ENCODE measurements at places on chromosomes 7 and 10.

DNA sequence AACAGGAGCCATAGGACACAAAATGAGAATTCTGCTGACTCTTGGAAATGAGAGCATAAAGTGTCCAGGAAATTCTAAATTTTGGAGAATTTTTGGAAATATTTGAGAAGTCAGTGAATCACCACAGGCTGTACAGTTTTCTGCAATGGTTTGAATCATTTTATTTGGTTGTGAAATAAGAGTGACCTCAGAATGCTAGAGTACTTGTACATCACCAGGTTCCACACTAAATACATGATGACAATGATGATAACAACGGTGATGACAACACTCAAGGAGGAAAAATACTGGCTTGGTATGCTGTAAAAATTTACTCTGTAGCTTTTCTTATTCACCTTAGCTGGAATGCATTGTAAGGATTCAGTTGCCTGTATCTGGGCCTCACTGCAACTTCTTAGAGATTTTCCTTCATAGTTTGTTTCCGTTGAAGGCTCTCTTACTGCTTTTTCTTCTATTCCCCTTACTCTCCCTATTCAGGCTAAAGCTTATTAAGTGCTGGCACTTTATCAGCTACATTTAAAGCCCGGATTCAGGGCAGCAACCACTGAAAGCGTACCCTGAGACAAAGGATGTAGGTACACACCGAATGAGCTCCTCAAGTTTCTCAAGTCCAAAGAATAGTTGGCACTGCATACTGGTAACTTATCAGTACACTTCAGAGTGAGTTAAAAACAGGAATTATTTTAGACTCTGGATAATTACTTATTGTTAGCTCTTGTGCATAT lies 30.2 kb upstream of the NME8 start:
- no peak for DNase-seq

DNA sequence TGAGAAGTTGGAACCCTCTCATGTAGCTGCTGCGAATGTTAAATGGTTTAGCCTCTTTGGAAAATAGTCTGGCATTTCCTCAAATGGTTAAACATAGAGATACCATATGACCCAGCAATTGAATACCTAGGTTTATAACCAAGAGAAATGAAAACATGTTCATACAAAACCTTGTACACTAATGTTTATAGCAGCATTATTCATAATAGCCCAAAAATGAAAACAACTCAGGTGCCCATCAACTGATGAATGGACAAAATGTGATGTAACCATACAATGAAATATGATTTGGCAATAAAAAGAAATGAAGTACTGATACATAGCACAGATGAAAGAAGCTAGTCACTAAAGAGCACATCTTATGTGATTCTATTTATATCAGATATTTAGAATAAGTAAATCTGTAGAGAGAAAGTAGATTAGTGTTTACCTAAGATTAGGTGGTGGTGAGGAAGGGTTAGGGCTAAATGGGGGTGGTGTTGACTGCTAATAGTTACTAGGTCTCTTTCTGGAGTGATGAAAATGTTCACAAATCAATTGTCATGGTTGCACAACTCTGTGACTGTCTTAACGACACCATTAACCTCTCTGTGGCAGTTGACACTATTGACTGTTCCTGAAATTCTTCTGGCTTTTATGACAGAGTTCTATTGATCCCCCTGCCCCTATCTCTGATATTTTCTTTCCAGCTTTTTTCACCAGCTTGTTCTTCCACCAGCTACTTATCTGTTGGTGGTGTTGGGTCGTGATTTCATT lies 35.2 kb downstream of the VCL start:
- DNase-seq = no peak

GRCh38 chr10:32240471-32240870 lies 106.5 kb downstream of the EPC1 start:
- DNase-seq = no peak

- DNase-seq = no peak
Measured at GRCh38 chr10:1048349-1048731, 579 bp downstream of the IDI1 start.

DNA sequence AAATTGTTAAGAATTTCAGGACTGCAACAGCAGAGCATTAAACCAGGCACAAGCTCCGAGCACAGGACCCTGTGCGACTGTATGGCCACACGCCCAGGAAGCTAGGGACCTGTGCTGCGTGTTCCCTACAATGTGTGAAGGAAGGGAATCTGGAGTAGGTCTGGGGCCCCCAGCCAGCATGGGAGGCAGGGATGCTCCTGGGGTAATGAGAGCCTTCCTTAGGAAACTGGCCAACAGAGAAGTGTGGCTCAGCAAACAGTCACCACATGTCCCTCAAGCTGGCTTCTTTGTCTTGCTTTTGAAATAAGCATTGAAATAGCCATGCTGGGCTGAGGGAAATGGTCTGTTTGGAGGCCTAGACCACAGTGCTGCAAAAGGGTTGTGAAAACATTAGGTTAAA lies 8.2 kb downstream of the BLNK start:
- DNase-seq = no peak

All from eye (tissue), 1 donor.